GM12878 (cell line): ENCODE measurements at places on chromosomes 12 and 14.

DNA sequence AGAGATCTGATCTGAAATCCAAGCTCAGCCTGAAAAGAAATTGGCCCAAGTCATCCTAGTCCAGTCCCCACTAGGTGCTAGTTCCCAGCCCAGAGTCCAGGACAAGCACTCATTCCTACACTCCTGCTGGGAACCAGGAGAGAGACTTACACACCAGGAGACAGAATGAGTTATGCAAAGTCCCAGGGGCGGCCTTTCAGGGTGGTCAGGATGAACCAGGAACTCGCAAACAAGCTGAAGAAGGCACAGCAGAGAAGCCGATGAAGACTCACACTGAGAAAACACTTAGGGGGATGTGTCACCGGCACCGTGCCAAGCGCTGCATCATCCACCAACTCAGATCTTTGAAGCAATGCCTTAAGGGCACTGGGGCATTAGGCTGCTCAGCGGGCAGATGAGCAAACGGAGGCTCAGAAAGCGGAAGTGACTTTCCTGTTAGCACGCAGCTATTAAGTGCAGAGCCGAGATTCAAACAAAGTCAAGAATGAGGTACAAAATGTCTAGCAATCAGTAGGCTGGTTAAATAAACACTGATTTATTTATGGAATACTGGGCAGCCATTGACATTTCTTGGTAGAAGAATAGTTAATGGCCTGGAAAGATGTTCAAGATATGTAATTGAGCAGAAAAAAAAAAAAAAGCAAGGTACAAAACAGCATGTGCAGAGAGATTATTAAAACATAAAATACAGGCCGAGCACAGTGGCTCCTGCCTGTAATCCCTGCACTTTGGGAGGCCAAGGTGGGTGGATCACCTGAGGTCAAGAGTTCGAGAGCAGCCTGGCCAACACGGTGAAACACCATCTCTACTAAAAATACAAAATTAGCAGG is 78.7 kb downstream of the LRRC74A start:
- peaks cover 11% of the 10 kb centered on the region for H3K4me1 ChIP-seq
- no peaks in the 10 kb centered on the region for H3K27me3 ChIP-seq
- no peaks in the 10 kb centered on the region for H3K36me3 ChIP-seq
- peak; percentile 84 for DNase-seq
- H3K27ac ChIP-seq, result peak overlapping the region; percentile 38

DNA sequence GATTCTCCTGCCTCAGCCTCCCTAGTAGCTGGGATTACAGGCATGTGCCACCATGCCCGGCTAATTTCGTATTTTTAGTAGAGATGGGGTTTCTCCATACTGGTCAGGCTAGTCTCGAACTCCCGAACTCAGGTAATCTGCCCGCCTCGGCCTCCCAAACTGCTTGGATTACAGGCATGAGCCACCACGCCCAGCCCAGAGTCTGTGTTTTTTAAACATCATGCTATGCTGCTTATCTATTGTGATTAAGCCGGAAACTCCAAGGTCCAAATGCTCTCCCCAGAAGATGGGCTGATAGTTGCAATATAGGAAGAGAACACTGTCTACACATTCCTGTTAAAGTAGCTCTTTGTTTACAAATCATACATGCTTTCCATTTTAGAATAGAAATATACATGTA is 30.5 kb upstream of the MAX start:
- no peaks in the 10 kb centered on the region for H3K4me1 ChIP-seq
- DNase-seq, result no peak
- H3K27me3 ChIP-seq, result no peaks in the 10 kb centered on the region; the same call in 1 of the 2 replicates
- H3K27ac ChIP-seq, result no peak overlapping the region

- H3K4me3 ChIP-seq, result no peak within 1 kb of the TSS
- H3K27ac ChIP-seq, result no peak within 1 kb of the TSS
- no peaks in the 10 kb centered on the region for H3K27me3 ChIP-seq
These were observed at the start of gene MMP14 for GRCh38 chr14:22836301-22837113. Gene MMP14 (plus strand): TSS chr14:22836585. CDS start chr14:22836818, 233 bp downstream.

DNA sequence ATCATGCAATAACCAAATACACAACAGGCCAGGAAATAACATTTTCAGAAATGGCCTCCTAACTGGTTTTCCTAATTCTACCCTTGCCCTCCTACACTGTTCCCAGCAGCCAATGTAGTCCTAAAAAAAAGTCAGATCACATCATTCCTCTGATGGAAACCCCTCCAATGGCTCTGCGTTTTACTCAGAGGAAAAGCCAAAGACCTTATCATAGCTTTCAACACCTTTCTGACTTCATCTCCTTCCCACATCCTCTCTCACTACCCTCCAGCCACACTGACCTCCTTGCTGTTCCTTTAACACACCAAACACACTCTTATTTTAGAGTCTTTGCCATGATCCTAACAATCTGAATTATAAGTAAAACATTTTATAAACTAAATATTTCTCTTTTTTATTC is 1.1 kb downstream of the MED6 start:
- H3K27ac ChIP-seq, result no peak overlapping the region
- no peak for DNase-seq
- peaks cover 16% of the 10 kb centered on the region for H3K4me1 ChIP-seq
- H3K36me3 ChIP-seq, result peaks cover 13% of the 10 kb centered on the region

DNA sequence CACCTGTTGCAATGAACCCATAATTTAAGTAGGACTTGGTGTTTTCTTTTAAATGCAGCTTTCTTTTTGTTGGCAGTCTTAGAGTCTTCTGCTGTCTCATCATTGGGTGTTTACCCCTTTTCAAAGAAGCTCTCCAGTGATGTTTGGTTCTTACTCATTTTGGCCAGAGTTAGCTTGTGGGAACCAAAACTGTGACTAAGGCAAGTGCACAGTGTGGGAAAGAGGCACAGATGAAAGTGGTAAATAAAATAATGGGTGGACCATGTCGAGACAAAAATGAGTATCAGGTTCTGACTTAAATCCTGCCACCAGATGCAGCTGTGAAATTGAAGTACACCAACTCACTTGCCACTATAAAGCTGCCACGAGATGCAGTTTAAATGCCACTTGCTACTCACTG is 615.4 kb upstream of the MIS18BP1 start:
- peaks cover 16% of the 10 kb centered on the region for H3K4me1 ChIP-seq
- no peaks in the 10 kb centered on the region for H3K27me3 ChIP-seq
- peak overlapping the region; percentile 93 for H3K27ac ChIP-seq

GRCh38 chr12:49539406-49540228 is 787 bp downstream of the KCNH3 start:
- DNase-seq, result no peak
- H3K4me3 ChIP-seq, result no peak overlapping the region

- DNase-seq, result no peak
- H3K36me3 ChIP-seq, result no peaks in the 10 kb centered on the region
- H3K27me3 ChIP-seq, result peaks cover 20% of the 10 kb centered on the region
- H3K4me3 ChIP-seq, result no peak overlapping the region
- peaks cover 8% of the 10 kb centered on the region for H3K4me1 ChIP-seq
These were observed 1.6 kb upstream of the PRPH start for GRCh38 chr12:49293056-49293956.

DNA sequence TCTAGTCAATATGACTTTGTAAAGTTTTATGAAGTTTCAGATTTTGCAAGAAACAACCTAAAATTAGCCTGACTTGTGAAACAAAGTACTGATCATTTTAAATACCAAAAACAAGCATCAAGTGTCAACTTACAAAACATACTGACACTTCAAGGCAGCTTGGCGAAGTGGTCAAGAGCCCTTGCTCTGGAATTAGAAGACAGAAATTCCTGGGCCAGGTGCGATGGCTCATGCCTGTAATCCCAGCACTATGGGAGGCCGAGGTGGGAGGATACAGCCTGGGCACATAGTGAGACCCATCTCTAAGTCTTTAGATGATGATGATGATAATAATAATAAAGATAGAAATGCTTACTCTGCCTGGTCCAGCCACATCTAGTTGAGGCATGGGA is 45.4 kb upstream of the NR2C1 start:
- no peaks in the 10 kb centered on the region for H3K36me3 ChIP-seq
- peaks cover 4% of the 10 kb centered on the region for H3K4me1 ChIP-seq
- no peak overlapping the region for H3K27ac ChIP-seq

GRCh38 chr14:34137001-34137745 is 186.3 kb upstream of the EGLN3 start:
- no peak overlapping the region for H3K27ac ChIP-seq
- H3K27me3 ChIP-seq, result no peaks in the 10 kb centered on the region
- no peaks in the 10 kb centered on the region for H3K36me3 ChIP-seq
- H3K4me1 ChIP-seq, result no peaks in the 10 kb centered on the region

GRCh38 chr12:105474672-105475071 is 144.2 kb downstream of the C12orf75 start:
- no peak for DNase-seq
- no peaks in the 10 kb centered on the region for H3K27me3 ChIP-seq
- H3K4me1 ChIP-seq, result no peaks in the 10 kb centered on the region
- no peak overlapping the region for H3K4me3 ChIP-seq
- H3K27ac ChIP-seq, result no peak overlapping the region
- no peaks in the 10 kb centered on the region for H3K36me3 ChIP-seq

GRCh38 chr14:91723501-91723900 is 8.4 kb downstream of the CATSPERB start:
- DNase-seq, result no peak
- no peak overlapping the region for H3K4me3 ChIP-seq
- no peaks in the 10 kb centered on the region; the same call in 1 of the 2 replicates for H3K27me3 ChIP-seq
- no peaks in the 10 kb centered on the region for H3K4me1 ChIP-seq
- H3K27ac ChIP-seq, result no peak overlapping the region
- no peaks in the 10 kb centered on the region for H3K36me3 ChIP-seq

- no peak overlapping the region for H3K4me3 ChIP-seq
- no peaks in the 10 kb centered on the region for H3K36me3 ChIP-seq
- H3K4me1 ChIP-seq, result no peaks in the 10 kb centered on the region
- H3K27ac ChIP-seq, result no peak overlapping the region
- DNase-seq, result no peak
These were observed 25.2 kb upstream of the OAS1 start for GRCh38 chr12:112881602-112882001.

GRCh38 chr12:54596526-54596946 is 8.1 kb upstream of the PPP1R1A start:
- H3K36me3 ChIP-seq, result no peaks in the 10 kb centered on the region
- H3K27ac ChIP-seq, result no peak overlapping the region
- no peak overlapping the region for H3K4me3 ChIP-seq
- no peak for DNase-seq
- no peaks in the 10 kb centered on the region for H3K4me1 ChIP-seq
- peaks cover 3% of the 10 kb centered on the region; the same call in 1 of the 2 replicates for H3K27me3 ChIP-seq

- no peak for DNase-seq
- no peak overlapping the region for H3K27ac ChIP-seq
- no peaks in the 10 kb centered on the region for H3K36me3 ChIP-seq
- H3K4me3 ChIP-seq, result no peak overlapping the region
- H3K4me1 ChIP-seq, result peaks cover 8% of the 10 kb centered on the region; the same call in 1 of the 2 replicates
These were observed 180.2 kb upstream of the PZP start for GRCh38 chr12:9388379-9388778.

- no peaks in the 10 kb centered on the region for H3K36me3 ChIP-seq
- 0 out of 2 replicates have a peak overlapping the region, but pooled peaks have one; percentile 28 for H3K4me3 ChIP-seq
- peak overlapping the region; percentile 71 for H3K27ac ChIP-seq
- DNase-seq, result no peak
These were observed 65.6 kb downstream of the PPP2R5E start for GRCh38 chr14:63477556-63477955.

- no peaks in the 10 kb centered on the region for H3K27me3 ChIP-seq
- no peak overlapping the region for H3K4me3 ChIP-seq
- H3K27ac ChIP-seq, result no peak overlapping the region
- no peak for DNase-seq
- H3K36me3 ChIP-seq, result no peaks in the 10 kb centered on the region
These were observed 23.6 kb downstream of the TMEM229B start for GRCh38 chr14:67464879-67465278.

- no peak overlapping the region for H3K27ac ChIP-seq
- peaks cover 3% of the 10 kb centered on the region; the same call in 1 of the 2 replicates for H3K36me3 ChIP-seq
- H3K27me3 ChIP-seq, result no peaks in the 10 kb centered on the region
- H3K4me1 ChIP-seq, result peaks cover under 1% of the 10 kb centered on the region
- H3K4me3 ChIP-seq, result no peak overlapping the region
These were observed 986 bp downstream of the TSSK4 start for GRCh38 chr14:24206260-24207103.

GRCh38 chr12:52971679-52972329 is 22.9 kb downstream of the KRT18 start:
- H3K27me3 ChIP-seq, result no peaks in the 10 kb centered on the region
- peaks cover 10% of the 10 kb centered on the region for H3K4me1 ChIP-seq
- no peaks in the 10 kb centered on the region for H3K36me3 ChIP-seq

GRCh38 chr12:65074932-65075331 is 46.2 kb downstream of the WIF1 start:
- no peaks in the 10 kb centered on the region for H3K36me3 ChIP-seq
- H3K27ac ChIP-seq, result no peak overlapping the region
- DNase-seq, result no peak
- H3K4me1 ChIP-seq, result no peaks in the 10 kb centered on the region

DNA sequence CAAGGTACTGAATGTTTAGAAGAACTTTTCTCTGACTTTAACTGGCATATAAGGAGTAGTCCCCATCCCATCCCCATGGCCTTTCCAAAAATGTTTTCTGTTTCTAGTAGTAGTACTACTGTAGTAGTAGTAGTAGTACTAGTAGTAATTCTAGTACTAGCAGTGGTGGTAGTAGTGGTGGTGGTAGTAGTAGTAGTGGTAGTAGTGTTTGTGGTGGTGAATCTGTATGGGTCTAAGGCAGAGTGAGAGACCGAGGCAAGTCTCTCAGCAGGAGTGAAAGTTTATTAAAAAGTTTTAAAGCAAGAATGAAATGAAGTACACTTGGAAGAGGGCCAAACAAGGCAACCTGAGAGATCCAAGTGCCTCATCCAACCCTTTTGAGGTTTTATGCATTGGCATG is 58.6 kb downstream of the FOXN4 start:
- no peaks in the 10 kb centered on the region for H3K4me1 ChIP-seq
- no peaks in the 10 kb centered on the region for H3K27me3 ChIP-seq
- H3K27ac ChIP-seq, result no peak overlapping the region

GRCh38 chr12:57372233-57372632 is 58.6 kb downstream of the R3HDM2 start:
- no peaks in the 10 kb centered on the region for H3K36me3 ChIP-seq
- no peak overlapping the region for H3K4me3 ChIP-seq
- no peak overlapping the region for H3K27ac ChIP-seq
- no peaks in the 10 kb centered on the region; the same call in 1 of the 2 replicates for H3K4me1 ChIP-seq

- no peaks in the 10 kb centered on the region for H3K27me3 ChIP-seq
- H3K4me1 ChIP-seq, result peaks cover 9% of the 10 kb centered on the region
- DNase-seq, result no peak
- peaks cover 4% of the 10 kb centered on the region; the same call in 1 of the 2 replicates for H3K36me3 ChIP-seq
- no peak overlapping the region for H3K27ac ChIP-seq
These were observed 8.1 kb downstream of the BTBD6 start for GRCh38 chr14:105256292-105256960.
